ENCODE measurements at places on chromosomes 11 and 22.

DNA sequence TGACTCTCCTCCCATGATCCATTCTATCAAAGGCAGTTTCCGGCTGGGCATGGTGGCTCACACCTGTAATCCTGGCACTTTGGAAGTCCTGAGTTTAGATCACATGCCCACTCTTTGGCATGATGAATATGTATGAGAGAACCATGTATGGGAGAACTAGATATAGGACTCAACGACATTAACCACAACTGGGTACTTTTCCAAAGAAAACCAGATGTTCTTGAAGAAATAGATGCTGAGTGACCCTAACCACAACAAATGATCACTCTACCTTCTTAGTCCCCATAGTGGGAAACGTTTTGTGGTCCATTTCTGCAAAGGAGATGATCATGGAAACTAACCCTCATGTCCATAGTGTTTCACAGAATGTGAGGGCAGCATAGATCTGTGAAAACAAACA is 13.6 kb downstream of the FJX1 start:
- no peak for DNase-seq

DNA sequence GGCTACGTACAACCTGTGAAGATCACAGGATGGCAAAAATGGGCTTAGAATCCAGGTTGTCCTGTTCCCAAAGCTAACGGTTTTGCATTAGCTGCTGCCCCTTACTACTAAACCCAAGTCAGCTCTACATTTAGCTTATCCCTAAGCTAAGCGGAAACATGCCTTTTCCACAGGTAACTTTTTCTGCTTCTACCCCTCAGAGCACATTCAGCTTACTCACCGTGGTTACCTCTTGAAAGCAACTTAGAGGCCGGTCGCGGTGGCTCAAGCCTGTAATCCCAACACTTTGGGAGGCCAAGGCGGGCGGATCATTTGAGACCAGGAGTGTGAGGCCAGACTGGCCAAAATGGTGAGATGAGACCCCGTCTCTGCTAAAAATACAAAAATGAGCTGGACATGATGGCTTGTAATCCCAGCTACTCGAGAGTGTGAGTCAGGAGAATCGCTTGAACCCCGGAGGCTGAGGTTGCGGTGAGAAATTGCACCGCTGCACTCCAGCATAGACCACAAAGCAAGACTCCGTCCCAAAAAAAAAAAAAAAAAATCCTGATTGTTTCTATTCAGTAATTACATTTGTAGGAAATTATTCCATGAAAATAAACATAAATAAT is 790 bp upstream of the TMEM41B start:
- no peak for DNase-seq

GRCh38 chr11:25776238-25776637 is 555.7 kb upstream of the ANO3 start:
- no peak for DNase-seq

- no peak for DNase-seq
Measured at GRCh38 chr11:83697518-83697917, 411.4 kb upstream of the CCDC90B start.

- DNase-seq, result no peak
Measured at GRCh38 chr11:130737041-130737830, 179.0 kb downstream of the SNX19 start.

DNA sequence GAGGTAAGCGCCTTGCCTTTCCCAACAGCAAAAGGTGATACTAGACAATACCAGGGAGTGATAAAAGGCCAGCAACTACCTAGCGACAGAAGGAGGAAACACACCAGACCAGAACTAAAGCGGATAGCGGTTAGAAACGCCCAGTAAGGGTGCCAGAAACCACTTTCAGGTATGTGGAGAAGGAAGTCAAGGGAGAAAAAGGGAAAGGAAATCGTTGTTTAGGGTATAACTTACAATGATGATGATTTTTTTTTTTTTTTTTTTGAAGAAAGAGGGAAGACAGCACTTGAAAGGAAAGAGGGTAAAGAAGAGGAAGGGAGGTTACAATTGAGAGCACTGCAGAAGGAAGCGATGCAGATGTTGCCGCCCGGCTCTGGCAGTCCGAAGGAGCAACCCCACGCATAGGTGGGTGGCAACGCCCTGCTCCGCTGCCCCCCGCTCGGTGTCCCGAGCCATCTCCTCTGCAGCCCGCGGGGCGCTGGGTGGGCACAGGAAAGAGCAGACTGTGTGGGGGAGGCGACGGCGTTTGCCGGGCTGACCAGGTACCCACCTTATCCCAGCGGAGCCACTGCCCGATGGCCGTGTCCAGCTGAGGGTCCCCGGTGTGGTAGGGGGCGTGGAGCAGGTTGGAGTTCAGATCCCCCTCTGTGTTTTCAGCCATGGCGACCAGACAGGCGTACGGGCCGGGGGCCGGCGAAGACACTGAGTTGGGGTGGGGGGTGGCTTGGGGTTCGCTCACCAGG is 561 bp downstream of the PGM2L1 start:
- peak; percentile 39 for DNase-seq

GRCh38 chr11:61733120-61733978 is 19.1 kb upstream of the MYRF start:
- peak; percentile 48 for DNase-seq

- DNase-seq, result no peak
Measured at GRCh38 chr22:20781272-20781990, 7.5 kb downstream of the SERPIND1 start.

DNA sequence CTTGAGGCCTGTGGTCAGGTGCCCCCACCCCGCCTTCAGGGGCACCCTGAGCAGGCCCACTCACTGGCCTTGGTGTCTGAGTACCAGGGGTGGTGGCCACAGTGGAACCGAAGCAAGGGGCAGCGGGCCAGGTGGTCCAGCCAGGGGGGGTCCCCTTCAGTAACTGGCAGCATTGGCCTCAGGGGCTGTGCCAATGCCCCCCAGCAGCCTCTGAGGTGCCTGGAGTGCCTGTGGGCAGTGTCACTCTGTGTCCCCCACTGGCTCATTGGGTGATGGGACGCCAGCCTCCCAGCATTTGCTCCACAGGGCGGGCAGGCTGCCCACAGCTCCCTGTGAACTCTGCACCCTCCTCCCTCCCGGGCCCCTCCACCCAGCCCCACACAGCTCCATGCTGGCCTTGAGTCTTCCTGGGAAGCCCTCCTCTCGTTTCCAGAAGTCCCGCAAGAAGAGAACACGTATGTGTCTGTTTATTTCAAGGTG is 29.5 kb upstream of the CARS1 start:
- no peak for DNase-seq

All from activated naive CD4-positive, alpha-beta T cell (primary cell).